ENCODE measurements at places on chromosomes 5 and 9.
A peak's percentile ranks its signal among the peaks of the same experiment; 100 is the strongest.

GRCh38 chr5:162047279-162047678, 20.3 kb upstream of the GABRG2 start:
- DNase-seq, result no peak

- DNase-seq, result no peak
Measured at GRCh38 chr5:9105851-9106250, 440.0 kb downstream of the SEMA5A start.

- no peak for DNase-seq
Measured at GRCh38 chr9:90799271-90799852, 2.3 kb upstream of the SYK start.

DNA sequence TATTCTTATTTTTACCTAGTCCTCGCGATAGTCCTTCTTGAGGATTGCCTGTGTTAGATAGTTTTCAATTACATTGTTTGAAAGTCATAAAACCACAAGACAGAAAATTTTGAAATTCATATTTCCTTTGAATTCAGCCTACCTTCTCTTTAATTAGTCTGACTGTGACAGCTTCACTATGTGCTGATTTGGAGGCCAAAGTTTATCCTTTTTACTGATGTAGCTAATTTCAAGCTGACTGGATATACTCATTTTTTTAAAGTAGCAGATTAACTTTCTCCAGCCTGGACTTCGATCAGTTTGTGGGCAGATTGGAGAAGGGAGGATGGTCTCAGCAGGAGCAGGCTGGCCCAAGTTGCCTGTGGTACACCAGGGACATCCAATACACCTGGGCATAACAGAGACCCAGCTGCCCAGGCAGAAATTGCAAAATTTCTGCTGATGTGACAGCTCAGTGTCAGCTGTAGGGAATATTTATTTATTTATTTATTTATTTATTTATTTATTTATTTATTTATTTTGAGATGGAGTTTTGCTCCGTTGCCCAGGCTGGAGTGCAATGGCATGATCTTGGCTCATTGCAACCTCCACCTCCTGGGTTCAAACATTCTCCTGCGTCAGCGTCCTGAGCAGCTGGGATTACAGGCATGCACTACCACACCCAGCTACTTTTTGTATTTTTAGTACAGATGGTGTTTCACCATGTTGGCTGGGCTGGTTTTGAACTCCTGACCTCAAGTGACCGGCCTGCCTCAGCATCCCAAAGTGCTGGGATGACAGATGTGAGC, 24.2 kb downstream of the AGXT2 start:
- DNase-seq, result no peak

DNA sequence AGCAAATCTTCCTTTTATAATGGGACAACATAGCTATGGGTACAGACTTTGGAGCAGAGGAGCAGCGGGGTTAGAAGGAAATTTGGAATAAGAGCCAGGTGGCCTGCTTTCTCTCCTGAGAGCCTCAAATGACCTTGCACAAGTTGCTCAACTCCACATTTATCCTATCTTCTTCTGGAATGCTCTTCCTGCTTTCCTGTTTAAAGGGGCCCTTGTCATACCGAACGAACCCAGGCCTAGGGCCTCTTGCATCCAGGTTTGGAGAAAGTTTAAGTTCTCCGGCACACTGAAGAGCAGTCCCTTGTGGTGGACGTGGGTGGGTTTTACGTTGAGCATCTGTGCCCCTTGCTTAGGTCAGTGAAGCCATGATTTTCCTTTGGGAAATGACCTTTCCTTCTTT, 197.9 kb upstream of the NR3C1 start:
- no peak for DNase-seq

DNA sequence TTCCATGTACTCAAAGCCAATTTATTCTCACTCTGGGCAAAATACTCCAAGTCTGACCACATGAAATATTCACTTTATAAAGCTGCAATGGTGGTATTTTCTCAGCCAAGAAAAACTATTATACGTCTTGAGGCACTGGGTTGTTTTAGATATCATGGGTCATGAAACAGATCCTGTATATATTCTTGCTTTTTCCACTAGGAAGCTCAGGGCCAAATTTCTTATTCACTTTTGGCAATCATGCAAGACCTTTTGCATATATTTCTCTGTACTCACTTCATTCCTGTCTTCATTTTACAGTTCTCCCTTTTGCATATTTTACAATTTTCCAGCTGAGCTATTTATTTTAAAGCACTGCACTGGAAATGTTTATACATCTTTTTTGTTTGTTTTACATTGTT, 49.8 kb downstream of the GABBR2 start:
- DNase-seq, result peak; percentile 56

DNA sequence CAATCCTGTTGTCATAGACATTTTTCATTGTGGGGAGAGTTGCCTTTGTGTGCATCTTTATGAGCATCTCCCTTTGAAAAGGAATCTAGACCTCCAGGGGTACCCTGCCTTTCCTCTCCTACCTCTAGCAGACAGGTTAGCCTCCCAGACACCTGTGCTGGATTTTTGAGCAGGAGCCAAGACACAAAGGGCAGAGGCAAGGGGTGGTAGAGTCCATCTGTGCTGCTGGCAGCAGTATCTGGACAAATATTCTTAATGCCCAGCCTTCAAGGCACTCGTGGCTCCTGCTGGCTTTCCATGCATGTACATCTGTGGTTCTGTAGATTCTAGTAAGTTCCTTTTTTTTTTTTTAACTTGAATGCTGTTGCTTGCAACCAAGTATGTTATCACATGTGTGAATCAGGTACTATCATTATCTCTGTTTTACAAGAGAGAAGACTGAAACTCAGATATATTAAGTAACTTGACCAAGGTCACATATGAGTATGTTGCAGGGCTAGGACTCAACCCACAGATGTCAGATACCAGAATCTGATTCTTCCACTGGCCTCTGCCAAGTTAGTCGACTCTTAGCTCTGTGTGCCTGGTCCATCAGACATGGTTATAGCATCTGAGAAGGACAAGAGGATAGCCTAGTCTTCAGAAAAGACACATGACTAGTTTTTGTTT, 32.9 kb upstream of the GPR151 start:
- no peak for DNase-seq

DNA sequence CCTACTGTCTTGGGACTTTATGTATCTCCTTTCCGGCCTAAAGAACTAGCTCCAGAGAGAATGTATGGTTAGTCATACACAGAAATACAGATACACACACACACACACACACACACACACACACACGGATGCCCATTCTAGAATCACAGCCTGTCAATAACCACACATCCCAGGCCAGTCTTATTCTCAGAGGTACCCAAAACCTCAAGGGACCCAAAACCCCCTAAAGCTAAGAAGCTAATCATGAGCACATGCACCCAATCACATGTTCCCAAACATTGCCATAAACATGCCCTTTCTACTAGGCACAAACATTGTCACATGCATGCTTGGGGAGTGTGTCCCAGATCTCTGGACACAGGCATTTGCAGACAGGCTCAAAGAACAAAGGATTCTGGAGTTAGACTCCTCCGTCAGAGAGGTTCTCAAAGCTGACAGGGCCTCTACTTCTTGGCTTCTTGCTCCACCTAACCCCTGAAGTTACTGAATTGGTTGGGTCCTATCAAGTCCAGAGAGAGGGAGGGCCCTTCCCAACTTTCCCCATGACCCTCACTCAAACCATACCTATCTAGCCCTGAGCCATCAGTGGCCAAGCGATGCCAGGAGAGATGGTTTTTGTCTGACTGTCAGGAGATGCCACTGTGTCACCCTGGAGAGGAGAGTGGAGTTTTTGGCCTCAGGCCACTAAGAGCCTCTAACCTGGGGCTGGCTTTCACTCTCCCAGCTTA, 78.7 kb downstream of the NRG2 start:
- DNase-seq, result no peak

GRCh38 chr5:10704949-10705621, 55.9 kb downstream of the DAP start:
- DNase-seq, result peak; percentile 64

DNA sequence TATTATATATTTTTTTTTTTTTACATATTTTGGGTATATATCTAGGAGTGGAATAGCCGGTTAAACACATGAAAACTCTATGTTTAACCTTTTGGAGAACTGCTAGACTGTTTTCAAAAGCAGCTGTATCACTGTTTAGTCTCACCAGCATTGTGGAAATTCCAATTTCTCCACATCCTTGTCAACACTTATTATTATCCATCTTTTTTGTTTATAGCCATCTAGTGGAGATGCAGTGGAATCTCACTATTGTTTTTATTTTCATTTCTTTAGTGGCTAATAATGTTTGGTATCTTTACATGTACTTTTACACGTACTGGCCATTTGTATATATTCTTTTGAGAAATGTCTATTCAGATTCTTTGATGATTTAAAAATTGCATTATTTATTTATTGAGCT, 22.7 kb upstream of the CCDC180 start:
- DNase-seq, result no peak
